ENCODE measurements at places on chromosomes 6 and 20.

- DNase-seq: no peak
These were observed 159.8 kb upstream of the LAMP5 start for GRCh38 chr20:9354579-9354978.

DNA sequence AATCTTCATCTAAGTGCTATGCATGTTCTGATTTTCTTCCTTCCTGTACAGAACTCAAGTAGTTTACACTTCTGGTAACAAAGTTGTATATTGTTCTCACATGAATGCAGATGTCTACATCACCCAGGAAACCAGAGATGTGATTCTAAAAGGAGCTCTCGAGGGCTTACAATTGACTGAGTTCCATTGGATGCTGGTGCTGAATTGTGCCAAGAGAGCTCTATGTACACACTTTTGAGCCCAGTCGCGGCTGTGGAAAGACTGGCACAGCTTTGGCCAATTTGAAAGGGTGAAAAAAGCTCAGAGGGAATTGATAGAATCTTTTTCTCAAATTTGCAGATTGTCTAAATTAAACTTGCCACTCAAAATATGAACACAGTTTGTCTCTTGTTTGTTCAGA, 340.7 kb downstream of the LMBRD1 start:
- no peak for DNase-seq

- DNase-seq: no peak
These were observed 125.3 kb upstream of the B3GAT2 start for GRCh38 chr6:71082033-71082650.

DNA sequence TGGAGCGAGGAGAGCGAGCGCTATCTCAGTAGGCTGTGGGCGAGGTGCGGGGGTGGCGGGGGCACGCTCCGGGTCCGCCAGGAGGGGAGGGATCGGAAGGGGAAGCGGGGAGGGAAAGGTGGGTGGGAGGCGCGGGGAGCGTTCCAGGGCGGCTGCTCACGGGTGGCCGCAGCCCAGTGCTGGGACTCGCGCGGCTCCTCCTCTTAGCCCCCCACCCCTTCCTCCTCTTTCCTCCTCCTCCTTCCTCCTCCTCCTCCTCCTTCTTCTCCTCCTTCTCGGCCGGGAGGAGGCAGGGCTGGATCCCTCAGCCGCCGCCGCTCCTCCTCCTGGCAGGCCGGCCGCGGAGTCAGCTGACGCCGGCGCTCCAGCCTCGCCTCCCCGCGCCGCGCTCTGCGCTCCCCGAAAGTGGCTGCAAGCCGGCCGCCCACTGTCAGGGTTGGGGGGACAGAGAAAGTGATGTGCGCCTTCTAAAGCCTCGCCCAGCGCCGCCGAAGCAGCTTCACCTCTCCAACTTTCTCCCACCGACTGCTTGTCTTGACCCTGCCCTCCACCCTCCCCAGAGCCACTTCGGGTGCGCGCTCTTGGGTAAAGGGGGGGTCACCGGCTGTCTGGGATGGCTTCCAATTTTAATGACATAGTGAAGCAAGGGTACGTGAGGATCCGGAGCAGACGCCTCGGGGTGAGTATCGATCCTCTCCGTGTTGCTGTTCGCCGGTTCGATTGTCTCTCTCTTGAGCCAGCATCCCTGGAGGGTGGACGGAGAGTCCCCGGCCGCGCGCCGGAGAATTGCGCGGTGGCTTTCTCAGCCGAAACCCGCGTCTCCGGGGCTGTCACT, at the start of gene DOK5:
DOK5 (plus strand) TSS at position 260 of the 835 bp plus-strand sequence; CDS start at position 614, 354 bp downstream.
- peak; percentile 52 for DNase-seq

- DNase-seq: no peak
These were observed 34.6 kb downstream of the EDN1 start for GRCh38 chr6:12324748-12325147.

DNA sequence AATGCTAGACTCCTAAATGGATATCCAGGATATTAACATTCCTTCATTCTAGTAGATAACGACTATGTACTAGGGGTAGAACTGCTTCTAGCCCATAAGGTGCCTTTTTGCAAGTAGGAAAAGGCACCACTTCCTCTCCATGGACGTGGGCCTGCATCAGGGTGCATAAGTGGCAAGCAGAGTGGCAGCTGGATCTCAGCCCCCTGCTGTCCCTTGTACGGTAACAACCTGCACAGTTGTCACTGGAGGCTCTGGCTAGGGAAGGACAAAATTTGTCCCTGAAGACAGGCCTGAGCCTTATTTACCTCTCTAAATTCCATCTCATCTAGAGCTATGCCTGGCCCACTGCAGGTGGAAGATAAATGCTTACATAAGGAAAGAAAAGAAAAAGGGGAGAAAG, 42.5 kb upstream of the SAYSD1 start:
- no peak for DNase-seq

DNA sequence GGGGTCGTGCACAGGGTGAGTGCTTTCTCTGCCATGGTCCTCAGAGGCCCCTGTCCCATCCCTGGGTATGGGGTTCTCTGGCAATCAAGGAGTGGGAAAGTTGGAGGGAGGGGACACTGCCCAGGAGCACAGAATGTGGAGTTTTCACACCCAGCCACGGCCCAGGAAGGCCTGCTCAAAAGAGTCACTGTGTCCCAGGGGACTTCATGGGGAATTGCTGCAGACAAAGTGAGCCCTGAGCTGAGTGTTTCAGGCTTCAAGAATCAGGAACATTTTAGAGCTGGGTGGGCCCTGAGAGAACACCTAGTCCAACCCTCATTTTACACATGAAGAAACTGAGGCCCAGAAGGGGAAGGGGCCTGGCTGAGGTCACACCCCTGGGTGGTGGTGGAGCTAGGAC, 5.7 kb downstream of the MAPK13 start:
- no peak for DNase-seq

DNA sequence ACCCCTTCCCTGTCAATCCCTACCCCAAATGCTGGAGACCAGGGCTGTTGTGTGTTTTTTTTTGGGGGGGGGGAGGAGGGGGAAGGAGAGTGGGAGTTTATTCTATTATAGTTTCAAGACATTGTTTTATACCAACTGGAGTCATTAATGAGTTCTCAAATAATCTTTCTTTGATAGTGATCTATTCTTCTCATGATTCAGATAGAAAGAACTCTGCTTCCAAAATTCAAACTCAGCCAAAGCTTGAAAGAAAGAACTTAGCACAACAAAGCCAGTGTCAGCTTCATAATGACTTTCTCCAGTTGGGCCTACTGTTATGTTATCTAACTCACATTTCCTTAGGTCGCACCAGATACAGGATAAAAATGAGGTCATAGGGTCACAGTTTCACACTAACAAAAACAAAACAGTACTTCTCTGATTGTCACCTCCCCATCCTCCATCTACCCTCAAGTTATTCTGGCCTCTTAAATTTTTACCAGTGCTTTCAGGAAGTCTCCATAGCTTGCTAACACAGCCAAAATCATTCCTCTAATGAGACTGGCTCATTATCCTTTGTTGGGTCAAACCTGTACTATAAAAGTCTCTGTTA, 19.0 kb upstream of the MAP3K7 start:
- DNase-seq: no peak

- no peak for DNase-seq
These were observed 60.7 kb upstream of the NXT1 start for GRCh38 chr20:23289724-23290395.

GRCh38 chr20:58868795-58869194, 16.3 kb downstream of the GNAS start:
- DNase-seq: no peak

- no peak for DNase-seq
These were observed 54.4 kb downstream of the PRND start for GRCh38 chr20:4776079-4776630.
